ENCODE measurements at places on chromosomes 2 and 18.

- no peak for DNase-seq
These were observed 48.2 kb upstream of the SP3 start for GRCh38 chr2:174013315-174013751.

GRCh38 chr2:24763843-24764242 lies 29.3 kb downstream of the PTRHD1 start:
- DNase-seq, result no peak

- DNase-seq, result no peak
These were observed 72.5 kb downstream of the ACOXL start for GRCh38 chr2:110804915-110805314.

GRCh38 chr18:24002479-24002878 lies 12.1 kb upstream of the TTC39C start:
- no peak for DNase-seq

DNA sequence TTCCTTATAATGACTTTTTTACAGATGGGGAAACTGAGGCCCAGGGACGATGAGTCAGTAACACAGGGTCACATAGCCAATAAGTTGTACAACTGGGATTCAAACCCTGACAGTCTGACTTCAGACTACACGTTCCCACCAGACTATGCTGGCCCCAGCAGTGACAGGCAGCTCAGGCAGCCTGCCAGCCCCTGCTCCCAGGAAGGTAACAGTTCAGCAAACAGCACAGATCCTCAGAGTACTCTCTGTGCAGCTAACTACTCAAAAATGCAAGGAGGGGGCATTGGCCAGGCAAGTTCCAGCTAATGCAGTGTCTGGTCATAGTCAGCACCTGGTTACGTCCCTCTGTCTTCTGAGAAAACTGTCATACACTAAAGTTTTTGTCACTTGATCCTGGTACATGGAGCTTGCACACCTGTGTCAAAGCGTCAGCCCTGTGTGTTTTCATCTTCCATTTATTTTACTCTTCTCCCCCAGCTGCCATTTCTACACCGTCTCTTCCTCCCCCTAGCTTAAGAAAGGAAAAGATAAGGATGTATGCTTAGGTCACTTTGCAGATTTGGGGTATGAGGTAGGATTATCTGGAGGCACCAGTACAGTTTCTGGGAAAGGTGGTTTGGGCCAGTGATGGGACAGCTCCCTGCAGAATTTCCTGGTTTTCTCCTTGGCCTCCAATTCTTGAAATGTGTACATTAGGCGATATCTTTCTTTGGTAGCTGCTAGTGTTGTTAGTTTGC lies 4.5 kb downstream of the SMARCAL1 start:
- no peak for DNase-seq

GRCh38 chr2:3265981-3266924 lies 111.4 kb downstream of the EIPR1 start:
- DNase-seq, result no peak

GRCh38 chr18:68735483-68736343 lies 20.8 kb upstream of the TMX3 start:
- DNase-seq, result no peak

DNA sequence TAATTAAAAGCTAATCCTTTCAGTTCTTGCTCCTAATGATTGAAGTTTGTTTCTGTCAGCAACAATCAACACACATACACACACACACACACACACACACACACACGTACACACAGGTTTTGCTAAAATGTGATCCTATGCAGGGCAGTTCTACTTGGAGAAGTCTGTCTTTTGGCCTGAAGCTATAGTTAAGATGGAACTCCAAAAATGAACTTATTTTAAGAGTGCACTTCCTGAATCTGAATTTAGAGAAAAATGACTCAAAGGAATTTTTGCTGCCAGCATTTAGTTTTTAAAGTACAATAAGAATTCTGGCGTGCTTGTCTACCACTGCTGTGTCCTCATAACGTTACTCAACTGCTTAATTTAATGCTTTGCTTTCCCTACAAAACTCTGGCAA lies 6.6 kb downstream of the GALNT5 start:
- no peak for DNase-seq

DNA sequence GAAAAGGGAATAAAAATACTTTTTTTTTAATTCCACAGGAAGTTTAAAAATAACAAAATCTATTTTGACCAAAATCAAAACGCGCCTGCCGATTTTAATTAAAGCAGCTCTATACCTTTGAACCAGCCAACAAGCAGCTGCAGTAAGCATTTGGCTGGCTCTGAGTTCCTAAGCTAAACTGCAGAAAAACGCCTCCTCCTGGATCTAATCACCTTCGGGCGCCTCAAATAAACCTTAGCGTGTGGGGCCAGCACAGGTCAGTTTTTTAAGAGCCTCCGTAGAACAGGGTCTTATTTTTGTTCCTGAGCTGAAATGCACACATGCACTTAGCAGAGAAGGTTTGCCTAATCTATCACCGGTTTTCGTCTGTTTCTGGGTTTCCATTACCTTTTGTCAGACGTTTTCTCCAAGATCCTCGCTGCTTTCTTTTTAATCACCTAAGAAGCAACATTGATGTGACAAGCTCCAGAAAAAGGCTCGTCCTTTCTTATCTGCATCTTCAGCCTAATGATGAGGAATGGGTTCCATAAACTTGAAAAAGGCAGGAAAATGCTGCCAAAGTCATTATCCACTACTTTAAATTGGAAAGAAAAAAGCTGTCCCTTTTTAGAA lies 64.7 kb upstream of the HNRNPA3 start:
- DNase-seq, result no peak

GRCh38 chr2:218005028-218005427 lies 2.2 kb upstream of the TNS1 start:
- DNase-seq, result no peak

DNA sequence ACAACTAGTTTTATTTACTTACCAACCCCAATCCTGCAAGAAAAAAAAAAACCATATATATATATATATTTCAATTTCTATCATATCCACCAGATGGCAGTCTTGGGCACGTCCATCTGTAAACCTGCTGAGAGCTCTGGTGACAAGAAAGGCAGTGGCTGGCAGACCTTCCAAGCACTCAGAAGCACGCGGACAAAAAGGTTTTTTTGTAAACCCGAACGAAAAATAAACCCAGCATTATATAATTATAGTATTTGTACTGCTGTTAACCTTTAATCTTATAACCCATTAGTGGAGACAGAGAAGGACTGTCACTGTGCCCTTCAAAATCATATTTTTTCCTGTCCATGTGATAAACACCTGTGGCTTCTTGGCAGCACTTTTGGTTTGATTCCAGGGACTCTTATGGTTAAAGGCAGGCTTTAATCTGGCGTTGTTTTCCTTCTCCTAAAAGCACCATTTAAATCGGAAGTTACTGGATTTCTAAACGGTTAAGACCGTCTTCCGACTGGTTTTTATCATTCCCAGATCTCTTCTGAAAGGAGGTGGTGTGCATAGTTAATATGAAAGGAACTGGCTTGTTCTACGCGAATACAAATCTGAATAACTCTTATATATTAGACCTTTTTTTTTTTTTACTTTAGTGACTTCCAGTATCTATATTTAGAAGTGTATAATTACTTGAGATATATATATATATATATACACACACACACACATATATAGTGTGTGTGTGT lies 31.0 kb upstream of the SLC3A1 start:
- DNase-seq, result no peak

- no peak for DNase-seq
These were observed 91.5 kb upstream of the HS6ST1 start for GRCh38 chr2:128410035-128410757.

DNA sequence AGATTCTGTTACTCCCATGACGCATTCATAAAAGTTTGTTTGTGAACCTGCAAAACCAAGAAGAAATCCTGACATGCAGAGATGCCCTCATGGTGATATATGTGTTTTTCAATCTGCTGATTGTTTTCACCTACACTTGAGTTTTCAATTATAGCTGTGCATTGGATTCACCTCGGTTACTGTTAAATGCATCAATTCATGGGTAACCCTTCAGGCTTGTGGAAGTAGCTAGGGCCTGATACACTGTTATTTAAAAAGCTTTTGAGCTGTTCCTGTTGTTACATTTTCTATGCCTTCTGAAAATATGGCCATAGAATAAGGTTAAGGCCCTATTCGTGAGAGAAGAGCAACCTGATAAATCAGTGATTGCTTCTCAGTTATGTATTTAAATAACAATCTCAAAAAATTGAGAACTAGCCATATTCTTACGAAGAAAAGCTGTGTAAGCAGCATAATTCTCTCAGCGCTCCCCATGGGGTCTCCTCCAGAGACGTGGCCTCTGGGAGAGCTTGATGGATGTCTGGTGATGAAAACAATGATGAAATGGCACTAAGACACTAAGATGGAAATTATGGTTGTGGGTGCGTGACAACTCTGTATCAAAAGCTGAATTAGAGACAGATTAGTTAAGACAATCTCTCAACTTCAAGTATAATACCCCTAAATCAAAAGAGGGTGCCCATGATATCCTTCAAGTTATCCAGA lies 60.5 kb downstream of the RIT2 start:
- no peak for DNase-seq

DNA sequence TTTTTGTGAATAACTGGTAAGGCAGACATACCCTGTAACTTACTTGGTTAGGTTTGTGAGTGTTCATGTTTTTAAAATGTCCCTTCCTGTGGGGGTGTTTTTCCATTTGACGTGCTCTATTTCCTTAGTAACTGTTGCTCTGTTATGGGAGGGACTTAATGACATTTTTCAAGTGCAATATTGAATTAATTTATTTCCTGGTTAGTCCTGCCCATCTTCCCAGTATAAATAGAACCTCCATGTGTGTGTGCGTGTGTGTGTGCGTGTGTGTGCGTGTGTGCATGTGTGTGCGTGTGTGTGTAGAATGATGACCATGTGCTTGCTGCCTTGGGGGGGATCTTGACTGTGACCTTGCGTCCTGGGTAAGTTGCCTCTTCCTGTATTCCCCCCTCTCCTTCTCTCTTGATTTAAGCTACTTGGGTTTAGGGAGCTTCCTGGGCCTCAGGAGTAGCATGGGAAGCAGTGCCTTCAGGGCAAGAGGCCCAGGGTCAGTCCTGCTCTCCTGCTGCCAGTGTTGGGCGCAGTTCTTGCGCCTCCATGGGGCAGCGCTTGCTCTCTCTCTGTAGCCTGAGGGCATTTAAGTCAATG lies 163.9 kb downstream of the LDLRAD4 start:
- DNase-seq, result no peak

- DNase-seq, result no peak
These were observed 22.3 kb downstream of the RAB27B start for GRCh38 chr18:54850598-54850997.

DNA sequence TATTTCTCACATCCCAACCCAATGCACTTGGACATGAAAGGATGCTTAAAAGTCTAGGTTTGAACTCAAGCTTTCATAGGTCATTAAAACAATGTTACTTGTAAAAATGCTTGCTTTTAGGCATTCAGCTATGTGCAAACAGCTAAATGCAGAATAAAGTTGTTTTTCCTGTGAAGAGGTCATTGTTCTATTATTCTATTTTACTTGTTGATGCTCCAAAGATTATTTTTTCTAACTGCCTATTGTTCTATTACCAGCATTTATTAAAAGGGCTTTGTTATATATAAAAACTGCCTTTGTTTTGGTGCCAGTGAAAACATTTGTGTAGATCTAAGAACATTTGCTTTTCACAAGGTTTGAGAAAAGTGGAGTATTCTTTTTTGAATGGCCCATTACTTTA lies 49.4 kb downstream of the TMEM178A start:
- DNase-seq, result no peak

- DNase-seq, result no peak
These were observed 3.6 kb downstream of the SCRN3 start for GRCh38 chr2:174399171-174399570.

DNA sequence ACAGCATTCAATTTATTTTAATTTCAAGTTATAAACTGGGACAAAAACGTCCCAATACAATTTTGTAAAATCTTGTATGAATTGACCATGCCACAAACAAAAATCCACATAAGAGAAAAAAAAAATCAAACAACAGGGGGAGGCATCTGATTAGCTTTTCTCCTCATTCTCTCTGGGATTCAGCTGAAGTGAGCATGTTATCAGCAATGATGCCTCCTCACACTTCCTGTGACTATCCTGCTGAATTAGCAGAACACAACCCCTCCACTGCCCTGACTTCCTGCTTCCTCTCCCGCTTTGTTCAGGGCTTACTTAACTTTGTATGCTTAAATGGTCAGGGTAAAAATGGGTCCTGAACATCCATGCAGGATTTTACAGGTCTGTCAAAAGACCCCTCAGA lies 132.2 kb upstream of the ITGB6 start:
- no peak for DNase-seq

DNA sequence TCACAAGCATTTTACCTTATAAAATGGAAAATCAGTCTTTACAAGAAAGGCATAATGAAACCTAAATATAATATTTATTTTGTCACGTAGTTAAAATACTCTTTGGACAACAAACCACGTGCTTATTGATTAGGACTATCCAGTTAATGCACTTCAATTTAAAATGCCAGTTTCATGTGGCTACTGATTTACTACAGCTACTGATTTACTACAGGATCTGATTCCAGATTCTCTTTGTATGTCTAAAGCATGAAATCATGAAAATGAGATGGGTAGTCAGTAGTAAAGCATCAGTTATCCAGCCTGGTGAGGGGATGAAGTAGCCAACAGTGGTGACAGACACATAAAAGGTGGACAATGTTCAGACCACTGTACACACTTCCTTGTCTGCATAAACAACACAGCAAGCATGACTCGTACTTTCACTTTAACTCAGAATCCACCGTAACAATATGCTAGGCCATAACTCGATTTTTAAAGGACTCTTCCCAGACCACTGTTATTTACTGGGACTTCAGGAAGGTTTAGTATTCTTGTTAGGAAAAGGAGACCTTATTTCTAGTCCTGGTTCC lies 24.9 kb downstream of the ACAA2 start:
- no peak for DNase-seq

DNA sequence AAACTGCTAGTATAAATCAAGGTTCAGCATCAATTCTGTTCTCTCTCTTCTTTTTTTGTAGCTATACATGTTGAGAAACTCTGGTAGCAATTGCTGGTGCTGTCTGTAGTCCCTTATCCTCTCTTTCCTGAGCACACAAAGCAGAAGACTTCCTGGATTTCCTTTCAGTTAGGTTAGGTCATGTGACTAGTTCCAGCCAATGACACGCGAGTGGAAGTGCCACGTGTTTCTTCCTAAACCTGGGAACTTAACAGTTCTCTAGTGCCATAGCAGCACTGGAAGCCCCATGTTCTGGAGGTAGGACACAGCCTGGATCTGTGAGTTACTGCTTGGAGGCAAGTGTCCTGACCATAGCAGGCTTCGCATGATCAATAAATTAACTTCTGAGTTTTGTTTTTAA lies 125.9 kb downstream of the PLA2R1 start:
- no peak for DNase-seq

GRCh38 chr18:70290482-70291294 lies 1.8 kb downstream of the SOCS6 start:
- no peak for DNase-seq

GRCh38 chr18:26479065-26479680 lies 69.2 kb downstream of the KCTD1 start:
- DNase-seq, result no peak

DNA sequence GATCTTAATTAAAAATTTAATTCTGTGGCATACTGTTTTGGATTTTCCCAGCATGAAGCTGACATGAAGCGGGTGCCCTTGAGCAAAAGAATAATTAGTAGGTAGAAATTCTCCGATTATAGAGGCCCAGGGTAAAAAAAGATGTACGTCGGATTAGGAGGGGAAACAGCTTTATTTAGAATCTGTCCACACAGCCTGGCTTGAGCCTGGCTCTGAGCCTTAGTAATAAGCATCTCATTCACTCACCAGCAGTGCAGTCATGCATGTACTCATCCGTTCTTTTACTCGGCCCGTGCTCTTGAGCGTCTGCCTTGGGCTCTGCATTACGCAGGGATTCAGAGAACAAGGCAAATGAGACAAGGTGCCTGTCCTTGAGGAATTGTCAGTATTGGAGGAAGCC lies 219.3 kb downstream of the AGAP1 start:
- no peak for DNase-seq

GRCh38 chr2:99445065-99445464 lies 44.8 kb downstream of the REV1 start:
- DNase-seq, result no peak

Measured in stimulated activated CD8-positive, alpha-beta memory T cell treated with anti-CD3 and anti-CD28 coated beads, Interleukin-15, amount 100 ng/mL, for 24 hours (primary cell).